ENCODE measurements at places on chromosomes 7 and 10.

DNA sequence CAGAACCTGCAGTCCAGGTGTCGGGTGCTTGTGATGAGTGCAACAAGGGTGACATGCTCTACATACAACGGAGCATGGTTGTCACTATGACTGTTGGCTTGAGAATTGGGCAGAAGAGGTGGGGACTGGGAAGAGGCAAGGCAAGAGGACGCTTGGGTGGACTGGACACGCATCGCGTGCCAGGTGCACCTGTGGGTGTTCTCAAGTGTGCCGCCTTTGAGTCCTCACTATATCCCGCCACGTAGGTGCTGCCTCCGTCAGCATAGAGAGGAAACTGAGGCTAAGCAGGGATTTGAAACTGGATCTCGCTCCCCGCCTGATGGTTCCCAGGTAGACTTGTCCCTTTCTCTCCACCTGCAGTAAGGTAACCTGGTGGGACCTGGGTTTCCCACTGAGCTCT lies 27.2 kb downstream of the CDH23 start:
- peak; percentile 32 for DNase-seq

DNA sequence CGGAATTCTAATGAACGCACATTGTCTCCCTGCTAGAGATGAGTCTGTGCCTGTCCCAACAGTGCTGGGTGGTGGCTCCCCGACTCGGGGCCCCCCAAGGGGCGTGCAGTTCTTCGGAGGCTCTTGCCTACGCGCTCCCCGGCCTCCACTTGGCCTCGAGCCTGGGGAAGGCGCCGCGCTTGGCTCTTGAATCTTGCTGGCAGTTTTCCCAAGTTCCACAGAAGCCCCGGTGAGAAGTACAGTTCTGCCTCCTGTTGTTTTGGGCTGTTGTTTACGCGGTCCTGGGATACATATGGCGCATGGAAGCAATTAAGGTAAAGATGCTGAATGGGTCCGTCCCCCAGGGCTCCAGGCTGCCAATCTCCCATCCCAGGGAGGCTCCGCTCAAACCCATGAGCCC lies 32.6 kb upstream of the UNCX start:
- no peak for DNase-seq

GRCh38 chr7:131540491-131541162 lies 15.8 kb downstream of the PODXL start:
- no peak for DNase-seq

DNA sequence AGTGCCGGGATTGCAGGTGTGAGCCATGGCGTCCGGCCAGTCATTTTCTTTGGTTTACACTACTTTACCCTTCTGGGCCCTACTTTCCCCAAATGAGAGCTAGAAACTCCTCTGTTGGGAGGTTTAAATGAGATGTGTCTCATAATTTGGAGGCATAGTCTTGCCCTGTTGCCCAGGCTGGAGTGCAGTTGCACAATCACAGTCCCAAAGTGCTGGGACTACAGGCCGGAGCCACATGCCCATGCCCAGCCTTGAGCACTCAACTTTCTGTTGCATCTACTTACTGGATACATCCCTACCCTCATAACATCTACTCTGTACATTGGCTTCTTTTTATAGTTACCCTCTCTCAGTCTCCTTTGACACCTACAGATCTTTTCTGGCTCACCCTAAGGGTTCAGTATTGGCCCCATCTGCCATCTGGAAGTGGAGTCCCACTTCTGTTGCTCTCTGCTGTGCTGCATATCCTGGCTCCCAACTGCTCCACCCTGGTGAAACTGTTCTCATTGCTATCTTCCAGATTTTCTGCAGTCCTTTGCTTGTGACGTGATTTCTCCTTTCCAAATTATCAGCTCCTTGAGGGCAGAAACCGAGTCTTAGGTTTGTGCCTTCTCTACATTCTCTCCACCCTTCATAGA lies 8.4 kb downstream of the EIF4H start:
- DNase-seq = no peak

DNA sequence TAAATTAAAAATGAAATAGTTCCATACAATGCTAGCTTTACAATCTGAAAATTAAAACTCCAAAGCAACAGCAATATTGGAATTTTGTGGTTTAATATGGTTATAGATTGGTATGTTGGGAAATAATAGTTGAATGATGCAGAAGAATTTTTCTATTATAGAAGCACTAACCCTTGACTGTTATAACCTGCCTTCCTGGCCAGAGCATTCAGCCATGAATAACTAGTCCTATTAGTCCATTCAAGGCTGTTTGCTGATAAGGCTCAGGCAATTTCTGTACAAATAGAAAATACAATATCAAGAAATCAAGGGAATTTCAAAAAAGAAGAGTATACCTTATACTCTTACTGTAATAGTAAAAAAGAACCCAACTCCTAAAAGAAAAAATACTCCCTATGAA lies 101.6 kb upstream of the SP4 start:
- no peak for DNase-seq

Data from SJSA1 (cell line).